ENCODE measurements at places on chromosomes 3 and 15. TPM values are rescaled to one million over a fixed set of nuclear protein-coding genes. Genes with fewer than 3 reads are reported as not detected.

- DNase-seq, result peak; percentile 33
These were observed 5.5 kb downstream of the MELTF start for GRCh38 chr3:197023998-197024651.

DNA sequence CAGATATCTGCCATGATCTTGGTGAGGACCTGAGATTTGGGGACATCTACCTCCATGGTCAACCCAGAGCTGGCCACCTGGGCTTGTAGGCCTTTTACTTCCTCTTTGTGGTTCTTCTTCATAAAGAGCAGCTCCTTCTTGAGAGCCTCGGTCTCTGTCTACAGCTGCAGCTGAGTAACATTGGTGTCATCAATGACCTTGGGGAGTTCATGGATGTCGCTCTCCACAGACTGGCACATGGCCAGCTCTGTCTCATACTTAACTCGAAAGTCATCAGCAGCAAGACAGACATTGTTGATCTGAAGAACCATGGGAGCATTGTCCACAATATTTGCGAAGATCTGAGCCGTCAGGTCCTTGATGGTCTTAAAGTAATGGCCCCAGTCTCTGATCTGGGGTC lies 15.7 kb upstream of the RASA2 start:
- no peak for DNase-seq

GRCh38 chr15:70701891-70702568 lies 61.3 kb downstream of the UACA start:
- no peak for DNase-seq

GRCh38 chr3:15387171-15387581 lies 40.2 kb downstream of the METTL6 start:
- no peak for DNase-seq

- DNase-seq, result no peak
These were observed 120.3 kb downstream of the IL20RB start for GRCh38 chr3:137078040-137078439.

- DNase-seq, result peak; percentile 95
These were observed at the start of gene C2CD4A for GRCh38 chr15:62066663-62067447. C2CD4A (plus strand) TSS chr15:62066977; CDS start chr15:62067614, 637 bp downstream.

DNA sequence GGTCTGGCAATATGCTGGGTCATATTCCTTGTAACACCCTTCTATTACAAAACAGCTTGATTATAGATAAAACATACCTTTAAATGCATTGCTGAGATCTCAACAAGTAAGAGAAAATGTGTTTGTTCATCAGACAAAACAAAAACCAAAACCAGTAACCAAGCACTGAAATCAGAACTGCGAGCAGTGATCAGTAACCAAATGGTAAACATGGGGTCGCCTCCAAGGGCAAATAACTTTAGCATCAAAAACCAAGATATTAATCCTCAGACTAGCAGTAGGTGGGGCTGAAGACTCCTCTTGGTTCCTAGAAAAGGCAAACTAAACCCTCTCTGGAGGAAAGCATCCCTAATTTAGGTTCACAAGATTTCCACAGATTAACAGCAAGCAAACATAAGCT lies 6.6 kb upstream of the HESX1 start:
- no peak for DNase-seq

DNA sequence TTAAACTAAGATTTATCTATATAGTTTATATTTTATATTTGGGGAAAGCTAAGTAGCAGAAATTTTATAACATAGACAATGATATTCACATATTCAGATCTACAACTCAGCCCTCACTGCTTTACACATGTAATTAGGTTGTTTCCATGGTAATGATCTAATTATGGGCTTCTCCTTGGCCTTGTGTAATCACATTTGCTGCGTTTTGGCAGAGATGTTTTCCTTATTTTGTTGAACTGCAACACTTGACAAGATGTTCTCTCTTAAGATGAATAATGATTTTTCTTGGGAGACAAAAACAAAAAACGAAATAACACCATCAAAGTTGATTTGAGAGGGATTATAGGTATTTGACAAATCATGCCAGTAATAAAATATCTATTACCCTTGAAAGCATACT lies 635.6 kb upstream of the TBL1XR1 start:
- DNase-seq, result no peak

DNA sequence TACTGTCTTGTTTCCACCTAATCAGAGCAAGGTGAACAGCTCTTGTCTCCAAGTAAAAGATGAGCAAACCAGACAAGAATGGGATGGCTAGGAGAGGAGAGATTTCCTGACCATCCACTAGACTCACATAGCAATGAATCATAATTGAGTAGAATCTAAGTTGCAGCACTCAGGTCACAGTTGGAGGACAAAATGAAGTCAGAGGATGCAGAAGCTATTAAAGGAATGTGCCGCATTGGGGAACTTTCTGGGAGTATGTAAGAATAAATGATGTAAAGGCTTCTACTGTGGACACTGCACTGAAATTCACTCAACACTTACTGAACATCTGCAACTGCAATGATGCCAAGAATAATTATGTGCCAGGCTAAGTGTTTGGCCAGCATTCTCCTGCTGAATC lies 217.4 kb upstream of the WNT5A start:
- DNase-seq, result no peak

DNA sequence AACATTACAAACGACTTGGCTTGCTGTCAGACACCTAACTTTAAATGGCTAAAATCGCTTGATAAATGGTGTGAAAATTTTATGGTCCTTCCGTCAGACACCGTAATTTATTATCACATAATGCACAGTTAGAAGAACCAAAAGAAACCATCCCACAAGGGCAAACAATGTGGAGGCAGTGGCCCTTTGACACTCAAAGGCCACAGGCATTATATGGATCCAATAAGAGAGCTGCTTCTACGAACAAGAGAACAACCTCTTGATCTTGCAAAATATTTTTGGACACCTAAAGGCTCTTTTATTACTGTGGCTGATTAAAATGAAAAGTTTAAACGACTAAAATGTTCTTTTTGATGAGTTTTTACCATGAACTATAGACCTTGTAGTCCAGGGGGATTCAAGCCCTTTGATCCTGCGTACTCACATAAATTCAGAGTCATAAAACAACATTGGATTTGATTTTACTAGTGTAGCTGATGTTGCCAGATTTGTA lies 202.8 kb downstream of the FMN1 start:
- DNase-seq, result no peak

DNA sequence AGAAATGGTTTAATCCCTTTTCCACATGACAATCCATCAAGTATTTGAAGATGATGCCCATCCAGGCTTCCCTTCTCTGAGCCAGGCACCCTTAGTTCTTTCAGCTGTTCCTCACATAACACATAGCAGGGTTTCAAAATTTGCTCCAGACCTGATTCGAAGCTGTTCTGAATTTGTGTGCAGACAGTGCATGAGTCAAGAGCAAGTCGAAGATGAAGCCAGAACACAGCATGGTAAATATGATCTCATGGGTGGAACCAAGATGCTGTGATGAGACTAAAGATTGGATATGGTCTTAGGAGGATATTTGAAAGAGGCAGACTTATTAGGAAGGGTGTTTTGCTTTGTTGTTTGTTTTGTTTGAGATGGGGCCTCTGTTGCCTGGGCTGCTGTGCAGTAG lies 32.6 kb upstream of the PDE8A start:
- DNase-seq, result no peak

The CTDSPL gene
- 21.3 TPM for total RNA-seq

The CLDN16 gene
- not detected for total RNA-seq

The TYRO3 gene
- total RNA-seq, result 118 TPM
